Stimulated activated CD8-positive, alpha-beta memory T cell treated with anti-CD3 and anti-CD28 coated beads, Interleukin-15, amount 100 ng/mL, for 4 hours (primary cell): ENCODE measurements at places on chromosomes 5 and 9.
A peak's percentile ranks its signal among the peaks of the same experiment; 100 is the strongest.

DNA sequence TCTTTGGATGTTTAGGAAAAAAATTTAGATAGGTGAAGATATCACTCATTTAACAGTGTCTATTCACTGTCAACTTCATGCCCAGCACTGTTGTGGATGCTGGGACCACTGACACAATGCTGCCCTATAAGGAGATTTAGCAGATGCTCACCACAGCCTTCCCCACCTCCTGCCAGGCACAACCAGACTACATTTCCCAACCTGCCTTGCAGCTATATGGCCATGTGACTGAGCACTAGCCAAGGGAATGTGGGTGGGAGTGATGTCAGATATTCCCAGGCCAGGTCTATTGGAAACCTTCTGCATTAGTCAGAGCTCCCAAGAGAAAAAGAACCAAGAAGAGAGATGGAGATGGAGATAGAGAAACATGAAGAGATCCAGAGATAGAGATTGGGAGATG lies 302.6 kb upstream of the TAS2R1 start:
- DNase-seq = no peak

DNA sequence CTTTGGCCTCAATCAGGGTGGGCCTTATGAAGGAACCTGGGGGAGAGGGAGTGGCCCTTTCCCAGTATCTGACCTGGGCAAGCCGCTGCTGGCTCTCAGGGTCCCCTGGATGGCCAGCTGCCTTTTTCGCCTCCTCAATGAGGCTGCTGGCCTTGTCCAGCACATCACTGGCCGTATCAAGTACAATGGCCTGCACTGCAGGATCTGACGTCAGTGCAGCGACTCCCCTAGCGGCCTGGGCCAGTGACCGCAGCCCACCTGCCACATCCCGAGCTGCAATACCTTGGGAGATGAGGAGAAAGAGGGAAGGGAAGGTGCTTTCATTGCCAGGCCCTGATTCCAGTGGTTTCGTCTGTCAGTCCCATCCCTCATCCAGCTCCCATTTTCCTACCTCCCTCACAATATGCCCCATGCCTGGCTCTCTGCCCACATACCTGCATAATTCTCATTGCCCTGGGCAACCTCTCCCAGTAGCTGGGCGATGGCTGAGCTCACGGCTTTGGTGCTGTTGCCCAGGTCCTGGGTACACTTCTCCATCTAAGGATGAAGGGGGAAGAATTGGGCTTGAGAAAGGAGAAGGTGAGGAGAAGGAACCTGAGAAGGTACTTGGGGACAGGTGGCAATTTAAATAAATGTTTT lies 19.1 kb downstream of the TLN1 start:
- no peak for DNase-seq

GRCh38 chr9:121569266-121569648 lies 69.6 kb upstream of the GGTA1 start:
- no peak for DNase-seq

- no peak for DNase-seq
Observed at GRCh38 chr5:115100319-115100955, 69.3 kb downstream of the TRIM36 start.

- DNase-seq = peak; percentile 43
Observed at GRCh38 chr9:135925496-135926133, 18.3 kb upstream of the CAMSAP1 start.

- DNase-seq = no peak
Observed at GRCh38 chr5:142432369-142432863, 107.6 kb upstream of the SPRY4 start.

DNA sequence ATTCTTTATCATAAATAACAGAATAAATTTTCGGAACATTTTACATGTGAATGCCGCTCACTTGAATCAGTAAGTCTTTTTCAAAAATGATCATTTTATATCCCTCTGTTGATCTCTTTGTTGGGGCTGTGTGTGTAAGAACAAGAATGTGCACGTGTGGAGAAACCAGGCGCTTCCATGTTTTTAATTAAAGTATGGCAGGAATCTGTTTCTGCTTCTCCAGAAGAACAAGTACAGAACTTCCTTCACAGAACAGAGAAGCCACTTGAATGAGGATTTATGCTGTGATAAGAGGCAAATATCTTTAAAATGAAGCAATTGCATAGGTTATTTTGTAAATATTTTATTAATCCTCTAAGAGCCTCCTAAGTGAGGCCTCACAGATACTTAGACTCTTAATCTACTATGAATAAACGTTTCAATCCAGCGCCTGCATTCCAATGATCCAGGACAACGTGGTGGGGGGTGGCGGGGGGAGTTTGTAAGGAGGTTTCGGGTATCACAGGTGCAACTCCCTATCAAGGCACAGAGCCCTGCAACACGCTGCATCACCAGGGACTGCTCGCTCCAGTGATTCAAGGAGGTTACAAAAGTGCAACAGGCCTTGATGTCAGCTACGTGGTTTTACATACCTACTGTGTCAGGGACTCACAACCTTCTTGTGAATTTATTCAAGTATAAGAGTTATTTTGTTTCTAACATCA lies 409.2 kb downstream of the BNC2 start:
- no peak for DNase-seq

- DNase-seq = no peak
Observed at GRCh38 chr5:14699159-14699558, 34.6 kb downstream of the OTULIN start.

DNA sequence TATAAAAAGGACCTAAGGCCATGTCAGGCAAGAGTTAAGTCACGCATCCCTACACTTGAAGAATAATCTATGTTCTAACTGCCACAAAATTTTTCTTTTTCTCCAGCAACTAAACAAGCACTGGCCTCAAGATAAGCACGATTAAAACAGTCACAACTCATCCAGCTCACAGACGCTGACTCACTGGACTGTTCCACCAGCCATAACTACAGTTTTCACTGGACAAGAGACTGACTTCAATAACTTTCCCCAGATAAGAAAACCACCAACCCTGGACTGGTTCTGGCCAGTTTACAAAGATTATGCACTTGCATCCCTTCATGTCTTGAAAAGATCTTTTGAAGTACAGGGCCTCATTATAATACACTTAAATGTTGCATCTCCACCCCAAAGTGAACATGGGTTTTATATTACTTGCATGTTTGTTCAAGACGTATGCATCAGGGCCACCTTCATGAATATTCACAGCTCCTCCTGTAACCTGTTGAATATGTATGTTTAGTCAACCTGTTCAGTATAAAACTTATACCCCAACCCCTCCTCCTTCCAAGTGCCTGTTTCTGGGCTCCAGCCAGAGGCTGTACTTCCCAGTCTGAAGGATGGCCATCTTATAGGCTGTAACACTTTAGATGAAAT lies 129.3 kb upstream of the EPB41L4A start:
- DNase-seq = no peak

- no peak for DNase-seq
Observed at GRCh38 chr5:59445741-59446140, 447.8 kb downstream of the PDE4D start.

DNA sequence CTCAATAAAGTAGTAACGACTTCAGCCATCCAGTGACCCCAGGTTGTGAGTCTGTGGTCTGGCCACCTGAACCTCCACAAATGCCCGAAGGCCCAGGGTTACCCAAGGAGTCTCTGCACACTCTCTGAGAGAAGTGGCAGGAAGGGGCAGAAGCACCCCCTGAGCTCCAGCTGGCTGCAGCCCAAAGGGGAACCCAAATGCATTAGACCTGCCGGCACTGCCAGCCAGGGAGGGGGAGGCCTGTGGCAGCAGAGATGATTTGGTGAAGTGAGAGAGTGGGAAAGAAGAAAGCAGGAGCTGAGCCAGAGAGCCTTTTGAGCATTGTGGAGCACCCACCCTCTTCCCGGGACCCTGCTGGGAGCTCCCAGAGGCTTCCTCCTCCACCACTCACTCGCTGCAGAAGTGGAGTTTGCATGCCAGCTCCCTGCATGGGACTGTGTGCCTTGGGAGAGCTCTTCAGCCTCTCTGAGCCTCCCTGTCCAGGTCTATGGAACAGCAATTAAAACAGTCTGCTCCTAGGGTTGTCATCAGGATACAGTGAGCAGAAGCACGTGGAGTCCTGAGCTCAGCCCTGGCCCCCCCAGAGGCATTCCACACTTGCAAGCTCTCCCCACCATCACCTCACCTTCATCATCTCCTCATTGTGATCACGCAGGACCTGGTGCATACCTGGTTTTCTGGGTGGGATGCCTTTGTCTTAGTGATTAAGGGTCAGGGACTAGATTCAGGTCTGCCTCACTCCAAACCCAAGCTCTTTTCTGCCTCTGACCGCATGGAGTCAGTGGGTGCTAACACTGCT lies 13.8 kb upstream of the ANGPTL2 start:
- DNase-seq = no peak

- DNase-seq = no peak
Observed at GRCh38 chr5:180026320-180026719, 45.2 kb downstream of the RNF130 start.

- DNase-seq = no peak
Observed at GRCh38 chr5:154209591-154210081, 19.1 kb downstream of the GALNT10 start.
